ENCODE measurements at places on chromosomes 13 and 19.
A peak's percentile ranks its signal among the peaks of the same experiment; 100 is the strongest.

GRCh38 chr13:77222909-77223308 lies 104.0 kb downstream of the MYCBP2 start:
- DNase-seq: no peak

GRCh38 chr13:34162544-34162933 lies 344.6 kb downstream of the RFC3 start:
- DNase-seq: no peak

- no peak for DNase-seq
These were observed 313.8 kb downstream of the ENOX1 start for GRCh38 chr13:43472980-43473379.

- no peak for DNase-seq
These were observed 21.0 kb upstream of the UFM1 start for GRCh38 chr13:38328699-38329098.

- DNase-seq: no peak
These were observed 38.8 kb downstream of the FGF9 start for GRCh38 chr13:21709697-21710096.

- DNase-seq: no peak
These were observed 102.3 kb upstream of the ABCC4 start for GRCh38 chr13:95403349-95404140.

DNA sequence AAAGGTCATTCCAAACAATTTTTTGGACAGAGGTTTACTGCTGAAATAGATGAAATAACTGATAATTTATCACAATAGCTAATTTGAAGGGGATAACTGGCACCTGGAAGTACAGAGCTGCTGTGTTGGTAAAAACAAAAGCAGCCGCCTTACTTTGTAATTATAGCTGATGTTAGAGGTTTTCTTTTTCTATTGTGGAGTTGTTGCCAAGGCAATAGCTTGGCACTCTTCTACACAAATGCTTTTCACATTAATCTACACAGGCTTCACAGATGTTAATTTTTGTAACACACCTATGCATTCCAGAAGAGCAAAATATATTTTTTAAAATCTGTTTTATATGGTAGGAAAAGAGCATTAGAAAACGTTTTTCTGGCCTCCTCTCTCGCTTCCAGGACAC lies 56.9 kb downstream of the LACC1 start:
- DNase-seq: no peak

- DNase-seq: peak; percentile 69
These were observed 144.5 kb upstream of the ZNF536 start for GRCh38 chr19:30227661-30228112.

DNA sequence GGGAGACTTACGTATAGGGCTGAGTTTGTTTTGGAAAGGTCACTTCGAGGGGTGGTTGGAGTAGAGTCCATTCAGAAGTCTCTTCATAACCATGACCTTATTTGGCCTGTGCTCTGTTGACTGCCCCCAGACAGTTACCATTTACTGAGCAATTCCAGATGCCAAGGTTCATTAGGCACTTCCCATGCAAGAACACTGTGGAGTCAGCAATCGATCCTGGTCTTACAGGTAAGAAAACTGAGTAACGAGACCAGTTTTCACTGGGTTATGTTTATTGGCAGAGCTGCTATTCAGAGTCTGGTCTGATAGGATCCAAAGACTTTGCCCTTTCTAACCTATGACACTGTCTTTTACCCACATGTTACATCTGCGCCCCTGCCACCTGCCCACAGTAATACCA lies 134.7 kb downstream of the MTUS2 start:
- DNase-seq: no peak

DNA sequence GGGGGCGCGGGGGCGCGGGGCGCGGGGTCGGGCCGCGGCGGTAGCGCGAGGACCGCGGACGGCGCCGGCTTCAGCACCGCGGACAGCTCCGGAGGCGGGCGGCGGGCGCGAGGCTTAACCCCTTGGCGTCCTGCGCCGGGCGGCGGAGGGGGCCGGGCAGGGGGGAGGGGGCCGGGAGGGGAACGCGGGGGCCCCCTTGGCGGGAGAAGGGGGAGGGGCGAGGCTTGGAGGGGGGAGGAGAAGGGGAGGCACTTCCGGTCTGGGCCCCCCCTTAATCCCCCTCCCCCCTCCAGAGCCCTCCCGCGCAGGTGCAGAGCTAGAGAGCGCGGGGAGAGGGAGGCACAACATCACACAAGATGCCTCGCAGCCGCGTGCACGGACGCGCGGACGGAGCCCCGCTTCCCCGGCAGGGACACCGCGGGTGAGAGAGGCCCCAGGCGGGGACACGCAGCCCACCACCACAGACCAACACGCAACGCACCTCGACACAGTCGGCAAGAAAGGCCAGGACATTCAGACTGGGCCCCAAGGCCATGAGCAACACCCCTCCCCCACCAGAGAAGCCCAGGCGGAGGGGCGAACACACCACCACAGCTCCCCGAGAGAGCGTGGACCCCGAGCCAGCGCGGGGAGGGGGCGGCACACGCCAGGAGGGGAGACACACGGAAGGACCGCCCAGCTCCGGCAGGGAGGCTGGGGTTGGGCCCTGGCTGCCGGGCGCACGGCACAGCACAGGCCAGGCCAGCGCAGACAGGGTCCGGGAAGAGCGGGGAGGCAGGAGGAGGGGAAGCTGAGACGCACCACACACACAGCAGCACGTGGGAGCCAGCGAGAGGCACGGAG lies 24.1 kb downstream of the SHANK1 start:
- DNase-seq: no peak

DNA sequence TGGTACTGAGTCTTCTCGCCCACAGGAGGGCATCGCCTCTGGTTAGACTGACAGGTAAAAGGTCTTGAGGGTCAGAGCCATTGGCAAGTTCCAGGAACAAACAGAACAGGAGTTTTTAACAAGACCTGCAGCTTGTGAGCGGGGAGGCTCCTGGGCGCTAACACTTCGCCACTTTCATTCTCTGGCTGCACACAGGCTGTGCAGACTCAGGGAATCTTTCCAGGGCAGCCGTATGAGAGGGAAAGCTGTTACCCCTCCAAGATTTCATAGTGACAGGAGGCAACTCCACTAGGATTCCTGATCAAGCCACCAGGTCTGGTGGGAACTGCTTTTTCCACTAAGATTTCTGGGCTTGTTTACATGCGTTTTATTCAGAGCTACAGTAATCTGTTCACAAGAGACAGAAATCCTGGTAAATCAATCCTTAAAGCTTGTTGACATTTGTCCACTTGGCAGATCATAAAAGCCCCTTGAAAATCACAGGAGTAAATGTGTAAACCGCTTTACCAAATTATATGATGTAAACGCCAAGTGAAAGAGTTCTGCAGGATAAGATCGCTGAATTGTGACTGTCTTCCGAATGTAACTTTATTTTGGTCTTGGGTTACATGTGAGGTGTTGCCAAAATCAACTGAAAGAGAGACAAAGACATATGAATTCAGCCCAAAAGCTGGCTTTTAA lies 190.6 kb downstream of the MZT1 start:
- DNase-seq: no peak

GRCh38 chr13:95207769-95208366 lies 93.4 kb downstream of the ABCC4 start:
- DNase-seq: no peak

DNA sequence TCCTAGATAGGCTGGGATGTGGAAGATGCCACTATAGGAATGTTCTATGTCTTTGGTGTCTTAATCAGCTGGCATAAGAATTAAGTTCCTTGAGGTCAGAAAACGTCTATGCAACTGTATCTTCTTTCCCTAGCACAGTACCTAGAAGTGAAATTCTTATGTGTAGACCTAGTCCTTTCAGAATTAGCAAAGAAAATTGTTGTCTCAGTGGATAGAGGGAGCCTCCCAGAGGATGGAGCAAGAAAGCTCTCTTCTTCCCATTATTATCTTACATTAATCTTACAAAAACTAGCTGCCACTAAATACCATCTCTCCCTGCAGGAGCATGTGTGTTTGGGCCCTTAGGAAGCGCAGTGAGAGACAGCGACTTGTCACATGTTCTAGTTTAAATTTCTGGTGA lies 11.6 kb downstream of the CLDN10 start:
- no peak for DNase-seq

GRCh38 chr13:97258801-97259200 lies 36.7 kb downstream of the MBNL2 start:
- no peak for DNase-seq

DNA sequence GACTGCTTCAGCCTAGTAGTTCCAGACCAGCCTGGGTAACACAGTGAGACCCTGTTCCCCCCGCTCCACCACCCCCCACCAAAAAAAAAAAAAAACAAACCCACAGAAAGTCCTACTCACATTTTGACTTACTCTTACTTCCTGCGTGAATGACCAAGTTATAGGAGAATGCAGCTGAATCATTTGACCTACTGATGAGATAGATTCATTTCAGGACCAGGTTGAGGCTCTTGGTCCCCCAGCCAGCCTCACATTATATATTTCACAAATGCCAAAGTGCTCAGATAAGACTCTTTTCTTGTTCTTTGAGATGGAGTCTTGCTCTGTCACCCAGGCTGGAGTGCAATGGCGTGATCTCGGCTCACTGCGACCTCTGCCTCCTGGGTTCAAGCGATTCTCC lies 70.2 kb downstream of the KLF5 start:
- no peak for DNase-seq

DNA sequence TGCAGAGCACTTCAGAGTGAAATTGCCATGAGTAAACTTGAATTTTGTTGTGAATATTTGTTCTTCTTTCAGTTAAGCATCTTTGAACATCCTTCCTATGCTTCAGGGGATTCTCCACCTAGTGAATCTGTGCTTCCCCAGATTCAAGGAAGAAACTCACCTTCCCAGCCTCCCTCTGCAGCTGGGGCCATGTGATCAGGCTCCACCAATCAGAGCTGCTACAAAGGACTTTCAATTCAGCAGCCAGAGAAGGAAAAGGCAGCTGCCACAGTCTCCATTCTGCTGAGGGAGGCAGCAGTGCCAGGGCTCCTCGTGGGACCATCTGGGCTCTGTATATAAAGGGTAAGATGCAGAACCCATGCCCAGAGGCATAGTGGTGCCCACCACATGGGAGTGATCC lies 89.7 kb upstream of the SIAH3 start:
- DNase-seq: no peak

DNA sequence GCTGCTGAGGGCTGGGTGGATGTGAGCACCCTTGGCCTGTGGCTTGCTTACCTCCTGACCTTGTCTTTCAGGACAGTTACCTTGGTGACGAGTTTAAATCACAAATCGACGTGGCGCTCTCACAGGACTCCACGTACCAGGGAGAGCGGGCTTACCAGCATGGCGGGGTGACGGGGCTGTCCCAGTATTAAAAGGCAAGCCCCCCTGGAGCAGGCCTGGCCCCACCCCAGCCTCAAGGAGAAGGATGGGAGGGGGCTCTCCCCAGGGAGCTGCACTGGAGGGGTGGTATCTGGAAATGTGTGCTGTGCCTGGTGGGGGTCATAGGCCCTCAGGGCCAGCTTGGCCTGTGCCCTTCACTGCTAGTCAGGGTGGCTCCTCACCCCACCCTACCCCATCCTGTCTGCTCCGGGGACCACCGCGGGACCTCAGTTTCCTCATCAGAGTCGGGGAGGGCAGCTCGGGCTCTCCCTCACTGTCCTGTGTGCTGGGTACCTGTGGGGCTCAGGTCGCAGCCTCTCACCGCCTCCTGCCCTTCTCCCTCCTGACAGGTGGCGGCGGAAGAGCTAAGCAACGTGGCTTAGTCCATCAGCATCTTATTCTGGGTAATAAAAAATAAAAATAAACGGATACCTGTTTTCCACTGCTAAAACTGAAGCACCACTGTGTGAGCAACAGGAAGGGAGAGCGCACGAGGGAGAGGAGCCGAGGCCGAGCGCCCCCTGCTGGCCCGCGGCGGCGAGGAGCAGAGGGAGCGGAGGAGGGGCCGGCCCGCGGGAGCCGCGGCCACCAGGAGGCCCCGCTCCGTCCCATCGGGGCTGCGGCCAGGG lies 29.8 kb downstream of the CERS1 start:
- peak; percentile 87 for DNase-seq

DNA sequence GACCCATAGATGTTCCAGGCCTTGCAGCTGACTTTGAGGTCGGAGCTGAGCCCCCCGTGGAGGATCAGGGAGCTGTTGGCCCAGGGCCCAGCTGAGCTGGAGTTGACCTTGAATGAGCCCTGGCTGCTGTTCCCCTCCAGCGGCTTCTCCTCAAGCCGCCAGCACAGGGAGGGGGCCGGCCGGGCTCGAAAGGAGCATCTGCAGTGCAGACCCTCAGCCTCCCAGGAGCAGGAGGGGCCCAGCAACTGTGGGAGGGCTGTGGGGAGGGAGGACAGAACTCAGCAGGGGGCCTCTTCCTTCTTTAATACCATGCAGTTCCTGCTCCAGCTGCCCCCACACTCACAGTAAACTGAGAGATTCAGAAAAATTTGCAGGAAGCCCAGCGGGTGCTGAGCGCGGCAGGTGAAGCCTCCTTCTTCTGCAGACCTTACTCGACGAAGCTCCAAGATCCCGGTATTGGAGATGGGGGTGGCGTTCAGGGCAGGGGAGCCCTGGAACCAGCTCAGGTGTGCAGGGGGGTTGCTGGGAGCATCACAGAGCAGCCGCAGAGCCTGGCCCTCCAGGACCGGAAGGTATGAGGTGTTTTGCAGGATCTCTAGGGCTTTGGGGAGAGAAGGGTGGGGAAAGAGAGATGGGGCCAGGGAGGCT lies 2.6 kb downstream of the SIGLEC5 start:
- no peak for DNase-seq

GRCh38 chr13:30742901-30743300 lies 7.6 kb downstream of the ALOX5AP start:
- no peak for DNase-seq

DNA sequence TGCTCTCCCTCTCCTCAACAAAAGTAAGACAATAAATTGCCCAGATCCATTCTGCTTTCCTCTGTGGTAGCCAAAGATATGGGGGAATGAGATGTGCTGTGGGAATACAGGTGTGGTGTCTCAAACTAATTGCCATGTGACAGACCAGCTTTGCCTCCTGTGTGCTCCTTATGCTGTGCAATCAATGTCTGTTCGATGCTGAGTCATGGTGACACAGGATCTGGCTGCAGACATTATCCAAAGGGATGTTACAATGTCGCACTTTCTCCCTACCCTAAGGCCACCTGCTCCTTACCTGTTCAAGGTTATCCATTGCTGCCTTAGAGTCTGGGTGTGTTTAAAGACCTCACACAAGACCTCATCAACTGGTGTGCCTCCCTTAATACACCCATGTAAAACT lies 32.5 kb downstream of the FGF14 start:
- no peak for DNase-seq

GRCh38 chr19:19276851-19277250 lies 3.8 kb upstream of the TM6SF2 start:
- no peak for DNase-seq

- no peak for DNase-seq
These were observed 151.2 kb downstream of the SLITRK1 start for GRCh38 chr13:83731113-83731512.

- no peak for DNase-seq
These were observed 46.9 kb upstream of the VSTM2B start for GRCh38 chr19:29478578-29479565.

- no peak for DNase-seq
These were observed 24.2 kb upstream of the GATAD2A start for GRCh38 chr19:19381007-19381926.

GRCh38 chr19:51610576-51610975 lies 19.6 kb downstream of the SIGLEC5 start:
- DNase-seq: no peak

DNA sequence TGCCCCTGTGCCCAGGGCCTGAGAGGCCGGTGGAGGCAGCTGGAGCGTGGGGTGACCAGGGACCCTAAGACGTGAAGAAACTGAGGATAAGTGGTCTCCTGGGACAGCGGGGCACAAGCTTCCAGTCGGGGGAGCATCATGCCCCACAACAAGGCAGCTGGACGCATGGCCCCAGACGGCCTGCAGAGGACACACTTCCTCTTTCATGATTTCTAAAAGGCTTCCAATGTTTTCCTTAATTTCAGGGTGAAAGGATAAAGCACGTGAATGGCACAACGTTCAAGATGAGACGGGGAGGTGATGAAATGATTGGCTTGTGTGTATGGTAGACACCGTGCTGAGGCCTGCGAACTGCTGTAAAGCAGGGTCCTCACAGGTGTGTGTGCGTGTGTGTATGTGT lies 20.2 kb upstream of the MYDGF start:
- no peak for DNase-seq

Measured in GM12892 (cell line).